ENCODE measurements at places on chromosomes 13 and 19.

DNA sequence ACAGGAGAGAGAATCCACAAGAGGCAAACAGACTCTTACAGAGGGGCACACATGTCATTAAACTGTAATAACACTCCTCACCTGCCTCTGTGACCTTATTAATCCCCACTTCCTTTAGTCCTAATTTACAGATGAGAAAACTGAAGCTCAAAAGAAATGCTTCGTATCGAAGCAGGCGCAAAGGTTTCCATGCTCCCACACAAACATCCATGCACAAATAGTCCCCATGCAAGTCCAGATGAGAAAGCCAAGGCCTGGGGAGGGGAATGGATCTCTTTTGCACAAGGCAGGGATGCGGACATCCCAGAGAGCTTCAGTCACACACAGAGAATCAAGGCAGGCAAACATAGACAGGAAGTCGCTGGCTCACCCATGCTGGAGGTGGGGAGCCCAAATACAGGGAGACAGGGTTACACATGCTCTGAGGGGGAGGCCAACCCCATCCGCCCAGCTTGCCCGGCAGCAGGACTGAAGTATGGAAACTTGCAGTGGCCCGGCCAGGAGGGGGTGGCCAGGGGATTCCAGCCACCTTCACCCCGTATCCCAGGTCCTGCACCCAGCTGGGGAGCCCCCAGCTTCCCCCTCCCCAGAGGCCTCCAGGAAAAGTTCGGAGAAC, 468 bp downstream of the S1PR5 start:
- DNase-seq: no peak

DNA sequence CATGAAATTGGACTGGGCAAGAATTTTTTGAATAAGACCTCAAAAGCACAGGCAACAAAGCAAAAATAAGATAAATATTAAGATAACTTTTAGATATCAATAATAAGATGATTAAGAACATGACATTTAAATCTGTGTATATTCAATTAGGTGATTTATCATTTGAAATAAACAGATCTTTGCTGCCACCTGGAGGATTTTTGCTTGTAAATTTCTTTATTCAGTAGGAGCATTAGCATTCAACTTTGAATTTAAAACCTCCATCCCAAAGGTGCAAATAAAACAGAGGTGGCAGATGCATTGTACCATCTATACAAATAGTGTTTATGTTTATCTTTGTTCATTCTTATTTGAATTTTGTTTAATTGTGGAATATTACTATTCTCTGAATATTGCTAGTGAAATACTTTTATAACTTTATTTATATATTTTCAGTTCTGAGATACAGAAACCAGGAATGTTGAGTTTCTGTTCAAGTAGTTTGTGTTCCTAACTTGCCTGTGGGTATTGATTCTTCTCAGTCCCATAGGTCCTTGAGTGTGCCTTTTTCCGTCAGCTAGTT, 20.9 kb downstream of the COG6 start:
- DNase-seq: no peak

- no peak for DNase-seq
Measured at GRCh38 chr13:31793246-31793645, 53.9 kb downstream of the RXFP2 start.

GRCh38 chr13:95530178-95530577, 22.3 kb upstream of the CLDN10 start:
- peak; percentile 37 for DNase-seq

- no peak for DNase-seq
Measured at GRCh38 chr13:51275101-51275500, 52.9 kb downstream of the FAM124A start.

DNA sequence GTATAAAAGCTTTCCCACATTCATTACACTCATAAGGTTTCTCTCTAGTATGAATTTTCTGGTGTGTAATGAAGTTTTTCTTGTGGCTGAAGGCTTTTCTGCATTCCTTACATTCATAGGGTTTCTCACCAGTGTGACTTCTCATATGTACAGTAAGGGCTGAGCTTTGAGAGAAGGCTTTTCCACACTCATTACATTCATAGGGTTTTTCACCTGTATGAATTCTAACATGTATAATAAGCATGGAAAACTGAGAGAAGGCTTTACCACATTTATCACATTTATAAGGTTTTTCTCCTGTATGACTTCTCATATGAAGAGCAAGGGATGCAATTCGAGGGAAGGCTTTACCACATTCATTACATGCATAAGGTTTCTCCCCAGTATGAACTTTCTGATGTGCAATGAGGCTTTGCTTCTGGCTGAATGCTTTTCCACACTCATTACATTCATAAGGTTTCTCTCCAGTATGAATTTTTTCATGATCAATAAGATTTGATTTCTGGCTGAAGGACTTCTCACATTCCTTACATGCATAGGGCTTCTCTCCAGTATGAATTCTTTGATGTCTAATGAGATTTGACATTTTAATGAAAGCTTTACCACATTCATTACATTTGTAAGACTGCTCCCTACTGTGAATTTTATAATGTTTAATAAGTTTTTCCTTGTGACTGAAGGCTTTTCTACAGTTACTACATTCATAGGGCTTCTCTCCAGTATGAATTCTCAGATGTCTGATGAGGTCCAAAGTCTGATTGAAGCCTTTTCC, 42.6 kb downstream of the ZNF527 start:
- DNase-seq: no peak

- no peak for DNase-seq
Measured at GRCh38 chr19:33374236-33374714, 766 bp downstream of the CEBPG start.

GRCh38 chr19:51365211-51365964, 800 bp downstream of the ETFB start:
- no peak for DNase-seq
